ENCODE measurements at places on chromosomes 2 and 18.

GRCh38 chr2:27320958-27321543 is 1.8 kb downstream of the MPV17 start:
- DNase-seq, result no peak

DNA sequence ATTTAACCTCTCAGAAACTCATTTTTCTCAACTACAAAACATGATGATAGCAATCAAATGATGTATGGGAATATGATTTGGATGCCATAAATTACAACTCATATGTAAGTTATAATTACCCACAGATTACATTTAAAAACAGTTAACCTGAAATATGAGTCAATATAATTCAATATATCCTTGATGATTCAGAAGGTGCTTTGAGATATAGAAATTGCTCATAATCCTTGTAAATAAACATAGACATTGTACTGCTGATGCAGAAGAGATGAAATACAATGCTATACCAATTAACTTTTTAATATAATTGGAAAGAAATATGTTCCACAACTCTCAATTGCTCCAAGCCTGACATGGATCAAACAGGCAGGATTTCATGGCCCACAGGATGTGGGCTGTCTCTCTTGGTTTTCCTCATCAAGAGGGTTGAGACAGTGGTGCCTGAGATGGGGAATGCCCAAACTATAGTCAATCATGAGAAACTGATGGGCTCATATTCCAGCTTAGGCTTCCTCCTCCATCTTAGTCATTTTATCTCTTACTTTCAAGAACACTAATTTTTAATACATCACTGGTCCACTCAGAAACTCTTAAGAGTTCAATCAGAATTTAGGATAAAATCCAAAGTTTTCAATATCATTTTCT is 49.4 kb downstream of the NCKAP5 start:
- DNase-seq, result no peak

DNA sequence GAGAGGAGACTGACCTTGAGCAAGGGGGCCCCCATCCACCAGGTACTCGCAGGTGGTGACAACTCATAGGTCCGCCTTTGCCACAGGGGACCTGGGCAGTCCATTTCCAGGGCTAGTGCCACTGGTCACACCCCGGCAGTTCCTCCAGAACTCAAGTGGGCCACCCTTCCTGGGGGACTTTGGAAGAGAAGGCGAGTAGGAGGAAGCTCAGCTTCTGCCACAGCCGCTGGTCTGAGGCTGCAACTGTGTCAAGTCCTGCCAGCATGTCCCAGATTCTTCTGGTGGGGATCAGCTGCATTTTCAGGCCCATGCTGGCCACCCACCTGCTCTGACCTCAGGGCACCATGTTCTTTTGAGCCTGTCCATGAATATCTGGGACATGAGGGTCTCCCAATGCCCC is 423.9 kb upstream of the MYT1L start:
- DNase-seq, result no peak

- DNase-seq, result no peak
Observed at GRCh38 chr2:240502430-240503121, 55.2 kb downstream of the ANKMY1 start.

- no peak for DNase-seq
Observed at GRCh38 chr18:10049747-10050146, 135.9 kb downstream of the VAPA start.

DNA sequence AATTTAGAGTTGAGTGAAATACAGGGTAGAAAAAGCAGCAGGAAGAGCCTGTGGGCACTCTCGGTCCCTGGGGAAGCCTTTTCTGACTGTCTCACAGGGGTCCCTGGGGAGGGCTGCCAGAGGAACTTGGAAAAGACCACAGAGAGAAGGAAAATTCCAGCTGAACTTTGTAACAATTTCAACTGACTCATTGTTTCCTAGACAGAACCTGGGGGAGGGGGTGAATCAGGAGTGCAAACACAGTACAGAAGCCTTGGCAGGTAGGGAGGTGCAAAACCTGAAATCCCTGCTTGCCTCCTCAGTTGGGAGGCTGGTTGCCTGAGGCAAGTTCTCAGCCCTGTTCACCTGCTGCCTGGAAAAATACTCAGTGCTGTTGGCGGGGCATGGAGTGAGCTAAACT is 106.8 kb downstream of the GRB14 start:
- DNase-seq, result no peak

Data from esophagus squamous epithelium (tissue), 5 donors.